ENCODE measurements at places on chromosomes 7 and 10.

- DNase-seq: no peak
These were observed 92.2 kb downstream of the AVL9 start for GRCh38 chr7:32587411-32587948.

GRCh38 chr10:16408379-16408778 lies 28.4 kb upstream of the PTER start:
- no peak for DNase-seq

GRCh38 chr10:53477313-53477675 lies 704.7 kb upstream of the MBL2 start:
- no peak for DNase-seq

- no peak for DNase-seq
These were observed 18.8 kb upstream of the PPP1R9A start for GRCh38 chr7:94888551-94888950.

- DNase-seq: no peak
These were observed 85.9 kb downstream of the CCNY start for GRCh38 chr10:35422228-35422627.

GRCh38 chr7:1049006-1049741 lies 4.8 kb downstream of the GPR146 start:
- no peak for DNase-seq

GRCh38 chr10:128751284-128751683 lies 625.1 kb upstream of the MKI67 start:
- DNase-seq: no peak

DNA sequence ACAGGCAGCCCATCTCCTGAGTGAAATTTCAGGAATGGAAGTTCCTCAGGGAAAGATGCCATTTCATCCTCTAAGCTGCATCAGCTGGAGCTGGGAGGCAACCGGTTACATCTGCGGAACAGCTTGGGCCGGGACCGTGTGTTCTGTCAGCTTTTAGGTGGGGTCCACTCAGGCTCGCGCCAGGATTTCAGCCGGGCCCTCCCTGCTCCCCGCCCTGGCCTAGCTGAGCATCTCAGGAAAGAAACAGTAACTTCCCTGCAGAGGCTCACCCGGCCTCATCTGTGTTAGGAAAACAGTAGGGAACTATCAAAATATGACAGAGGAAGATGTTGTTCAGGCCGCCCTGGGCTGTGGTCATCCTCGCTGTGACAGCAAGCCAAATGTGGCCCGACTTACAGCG lies 110.4 kb downstream of the TRIL start:
- no peak for DNase-seq

DNA sequence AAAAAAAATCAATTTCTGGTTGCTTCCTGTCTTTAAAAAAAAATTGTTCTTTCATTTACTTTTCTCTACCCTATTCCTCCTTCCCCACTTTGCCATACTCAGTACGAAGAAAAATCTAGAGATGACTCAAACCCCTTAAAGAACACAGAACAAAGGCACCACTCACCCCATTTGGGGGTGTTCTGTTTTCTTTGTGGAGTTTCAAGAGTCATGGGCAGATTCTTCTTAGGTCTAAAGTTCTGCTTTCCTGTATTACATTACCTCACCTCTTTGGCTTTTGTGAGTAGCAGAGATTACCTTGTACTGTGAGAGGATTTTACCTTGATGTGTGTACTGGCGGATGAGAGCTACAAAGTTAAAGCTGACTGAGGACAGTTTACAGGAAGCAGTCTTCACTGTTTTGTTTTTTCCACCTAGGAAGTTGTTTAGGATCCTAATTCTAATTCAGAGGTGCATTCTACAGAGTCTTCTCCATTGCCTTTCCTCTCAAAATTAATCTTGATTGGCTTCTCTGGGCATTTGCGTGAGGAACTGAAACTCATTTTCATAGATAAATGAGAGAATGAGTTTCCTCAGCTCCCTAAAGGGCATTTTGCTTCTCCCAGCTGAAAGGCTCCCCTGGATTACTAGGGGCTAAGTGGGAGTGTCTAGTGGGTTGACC lies 20.7 kb downstream of the AVL9 start:
- DNase-seq: no peak

GRCh38 chr7:144787127-144787526 lies 48.7 kb downstream of the TPK1 start:
- no peak for DNase-seq

GRCh38 chr7:17907014-17907413 lies 33.3 kb downstream of the SNX13 start:
- no peak for DNase-seq

Measured in activated CD4-positive, alpha-beta T cell treated with anti-CD3 and anti-CD28 coated beads, Interleukin-2, amount 50 U/mL, for 4 hours (primary cell).